ENCODE measurements at places on chromosomes 12 and 14.

GRCh38 chr12:8446642-8447547, 8.9 kb upstream of the CLEC6A start:
- no peak for DNase-seq

DNA sequence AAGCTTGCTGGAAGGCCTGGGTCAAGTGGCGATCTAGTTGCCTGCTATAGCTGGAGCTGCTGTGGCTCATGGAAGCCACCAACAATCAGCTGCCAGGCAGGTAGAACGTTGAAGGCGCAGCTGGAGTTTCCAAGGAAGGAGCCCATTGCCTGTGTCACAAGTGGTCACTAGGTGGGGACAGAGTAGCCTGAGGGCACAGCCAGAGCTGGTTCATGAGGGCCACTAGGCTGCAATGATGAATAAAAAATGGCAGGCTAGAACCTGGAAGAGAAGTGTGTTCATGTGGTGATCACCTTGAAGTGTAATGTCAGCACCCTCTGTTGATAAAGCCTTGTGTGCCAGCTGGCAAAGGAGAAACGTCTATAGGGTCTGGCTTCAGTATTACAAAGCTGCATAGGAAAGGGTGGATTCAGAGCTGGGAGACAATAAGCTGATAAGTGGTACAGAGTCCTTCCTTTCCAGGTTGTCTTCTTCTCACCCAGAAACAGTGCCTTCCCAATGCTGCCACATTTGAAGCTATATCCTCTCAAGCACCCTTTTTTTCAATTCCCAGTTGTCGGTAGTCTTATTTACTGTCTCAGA, 165.8 kb downstream of the EMP1 start:
- DNase-seq: peak; percentile 66

GRCh38 chr12:108176292-108176691, 47.2 kb downstream of the WSCD2 start:
- DNase-seq: no peak

- no peak for DNase-seq
These were observed 4.8 kb downstream of the TGFB3 start for GRCh38 chr14:75976826-75977581.

GRCh38 chr14:90424686-90425372, 28.0 kb downstream of the CALM1 start:
- no peak for DNase-seq

- no peak for DNase-seq
These were observed 19.4 kb downstream of the PIK3C2G start for GRCh38 chr12:18280728-18281127.

DNA sequence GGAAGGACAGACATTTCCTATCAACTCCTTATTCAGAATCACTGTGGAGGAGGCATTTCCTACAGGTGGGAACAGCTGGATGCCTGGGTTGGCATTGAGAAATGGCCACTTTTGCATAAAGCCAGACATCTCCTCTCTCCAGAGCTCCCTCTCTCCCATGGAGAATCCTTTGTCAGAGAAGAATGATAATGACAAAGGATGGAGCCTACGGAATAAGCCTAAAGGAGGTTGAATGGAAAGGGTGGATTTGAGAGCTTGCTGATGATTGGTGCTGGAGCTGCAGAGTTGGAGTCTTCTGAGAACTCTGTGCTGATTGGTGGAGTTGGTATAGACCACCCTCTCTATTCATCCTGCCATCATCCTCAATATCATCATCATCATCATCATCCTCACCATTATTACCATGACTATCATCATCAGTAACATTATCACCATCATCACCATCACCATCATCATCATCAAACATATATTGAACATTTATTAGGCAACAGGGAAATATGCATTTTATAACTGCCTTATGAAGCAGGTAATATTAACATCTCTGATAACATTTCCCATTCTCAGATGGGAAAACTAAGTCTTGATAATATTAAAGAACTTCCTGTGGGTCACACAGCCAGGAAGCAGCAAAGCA, 89.2 kb upstream of the HSPB8 start:
- no peak for DNase-seq

- DNase-seq: no peak
These were observed 20.2 kb downstream of the ADGRD1 start for GRCh38 chr12:130973906-130974305.

DNA sequence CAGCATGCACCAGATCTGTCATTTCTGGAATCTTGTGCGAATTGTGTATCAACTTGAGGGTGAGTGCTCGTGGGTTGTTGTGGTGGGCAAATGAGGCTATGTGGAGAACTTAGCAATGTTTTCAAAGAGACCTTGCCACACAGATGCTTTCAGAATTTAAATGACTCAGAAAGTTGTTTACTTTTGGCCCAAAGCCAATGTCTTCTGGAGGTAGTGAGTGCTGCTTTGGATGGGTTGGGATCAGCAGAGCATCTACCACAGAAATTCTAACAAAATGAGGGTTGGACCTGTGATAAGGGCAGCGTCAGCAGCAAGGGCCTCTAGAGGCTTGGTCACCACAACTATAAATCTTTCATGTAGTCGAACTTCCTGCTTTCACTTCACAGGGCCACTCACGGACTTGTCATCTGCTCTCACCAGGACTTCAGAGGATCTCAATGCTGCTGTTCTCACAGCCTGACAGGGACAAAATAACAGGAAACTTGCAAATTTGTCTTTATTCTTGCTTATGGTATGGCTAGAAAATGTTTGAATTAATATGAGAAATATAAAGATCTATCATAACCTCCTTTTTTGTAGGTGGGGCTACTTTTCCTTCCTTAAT, 111.4 kb downstream of the DACT1 start:
- peak; percentile 71 for DNase-seq

GRCh38 chr12:15268927-15269552, 47.8 kb upstream of the RERG start:
- peak; percentile 63 for DNase-seq

- peak; percentile 55 for DNase-seq
These were observed 2.2 kb downstream of the NPFF start for GRCh38 chr12:53505086-53505485.

DNA sequence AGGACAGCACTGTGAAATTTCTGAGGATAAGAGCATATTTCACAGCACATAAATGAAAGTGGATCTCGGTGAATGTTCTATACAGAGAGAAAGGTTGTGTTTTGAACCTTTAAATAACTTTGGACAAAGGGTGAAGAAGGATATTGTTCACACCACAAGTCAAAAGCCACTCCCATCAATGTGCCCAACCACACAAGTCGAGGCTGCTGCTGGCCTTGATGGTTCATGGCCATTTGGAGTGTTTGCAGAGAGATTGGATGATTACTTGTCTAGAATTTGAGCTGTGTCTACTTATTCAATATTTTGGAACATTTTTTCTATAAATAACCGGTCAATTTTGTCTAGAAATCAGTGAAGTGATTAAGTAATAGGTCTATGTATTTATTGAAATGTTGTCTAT, 121.2 kb downstream of the HMGA2 start:
- DNase-seq: no peak

DNA sequence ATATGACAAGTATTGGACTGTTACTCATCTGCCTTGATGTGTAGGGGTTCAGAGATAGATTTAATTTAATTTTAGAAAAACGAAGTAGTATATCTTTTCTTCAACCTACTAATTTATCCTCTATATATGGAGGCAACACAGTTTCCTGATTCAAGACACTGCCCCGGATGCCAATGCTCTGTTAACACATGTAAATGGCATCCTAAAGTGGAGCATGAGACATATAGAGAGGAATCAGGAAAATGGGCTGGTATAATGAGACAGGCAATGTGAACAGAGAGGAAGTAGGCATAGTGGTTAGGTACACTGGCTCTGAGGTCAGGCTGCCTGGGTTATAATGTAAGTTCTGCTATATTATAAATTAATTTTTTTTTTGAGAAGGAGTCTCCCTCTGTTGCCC, 85.6 kb downstream of the OTOGL start:
- DNase-seq: no peak

DNA sequence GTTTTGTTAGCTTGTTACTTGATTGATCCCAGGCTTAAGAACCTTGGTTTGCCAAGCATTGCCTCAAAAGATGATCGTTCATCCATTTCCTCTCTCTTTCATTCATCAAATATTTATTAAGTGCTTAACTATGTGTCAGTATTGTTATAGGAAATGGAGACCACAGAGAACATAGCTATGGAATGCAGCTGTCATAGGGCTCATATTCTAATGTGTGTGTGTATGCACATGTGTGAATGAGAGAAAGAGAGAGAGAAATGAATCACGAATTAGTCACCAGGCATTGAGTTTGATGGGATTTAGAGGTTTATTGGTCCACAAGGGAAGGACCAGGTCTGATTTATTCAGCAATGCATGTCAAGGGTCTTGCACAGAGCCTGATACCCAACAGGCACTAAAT, 71.0 kb upstream of the FBXO21 start:
- no peak for DNase-seq

DNA sequence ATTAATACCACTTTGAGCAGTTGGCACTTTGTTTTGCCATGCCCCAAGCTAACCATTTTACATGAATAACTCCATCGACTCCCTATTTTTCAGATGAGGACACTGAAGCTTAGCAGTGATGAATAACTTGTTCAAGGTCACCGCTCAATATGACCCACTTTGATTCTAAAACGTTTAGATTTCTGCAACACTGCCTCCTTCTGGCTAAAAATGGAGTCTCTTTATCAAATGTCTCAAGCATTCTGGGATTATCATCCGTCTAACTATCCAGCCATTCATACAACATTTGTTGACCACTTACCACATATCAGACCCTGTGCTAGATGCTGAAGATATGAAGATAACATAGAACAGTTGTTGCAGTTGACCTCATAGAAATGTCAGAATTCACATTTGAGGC, 298.0 kb downstream of the PPFIA2 start:
- no peak for DNase-seq

GRCh38 chr12:58249610-58250009, 308.2 kb downstream of the ATP23 start:
- no peak for DNase-seq

DNA sequence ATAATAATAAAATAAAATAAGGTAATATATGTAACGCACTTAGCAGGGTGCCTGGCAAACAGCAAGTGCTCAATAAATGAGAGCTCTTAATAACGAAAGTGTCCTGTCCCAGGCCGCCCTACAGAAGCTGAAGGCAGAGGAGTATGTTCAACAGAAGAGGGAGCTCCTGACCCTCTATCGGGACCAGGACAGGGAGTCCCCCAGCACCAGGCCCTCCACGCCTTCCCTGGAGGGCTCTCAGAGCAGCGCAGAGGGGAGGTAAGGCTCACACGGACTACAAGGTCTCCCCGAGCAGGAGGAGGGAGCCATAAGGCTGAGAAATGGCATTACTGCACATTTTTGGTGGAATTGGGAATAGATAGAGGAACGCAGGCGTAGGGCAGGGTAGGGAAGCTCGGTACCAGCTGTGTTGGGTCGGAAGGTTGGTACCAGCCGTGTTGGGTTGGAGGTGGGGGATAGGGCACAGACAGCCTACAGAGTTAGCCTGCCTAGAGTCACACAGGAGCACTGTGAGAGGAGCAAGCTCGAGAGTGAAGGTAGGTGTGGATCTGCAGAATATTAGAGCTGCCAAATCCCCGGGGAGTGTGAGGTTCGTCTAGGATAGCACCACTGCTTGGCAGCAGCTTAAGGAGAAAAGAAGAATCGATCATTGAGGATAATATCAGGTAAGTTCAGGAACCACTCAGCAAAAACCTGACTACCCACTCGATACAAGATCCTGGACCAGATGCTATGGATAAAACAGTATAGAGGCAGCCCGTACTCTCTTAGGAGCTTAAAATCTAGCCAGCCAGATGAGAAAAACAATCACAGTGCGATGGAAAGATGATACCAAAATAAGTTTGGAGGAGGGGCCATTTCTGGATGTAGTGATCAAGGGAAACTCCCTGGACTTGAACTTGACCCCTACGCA, 15.3 kb downstream of the TNFRSF1A start:
- DNase-seq: peak; percentile 68

- no peak for DNase-seq
These were observed 230.4 kb downstream of the SPTSSA start for GRCh38 chr14:34231626-34232025.

GRCh38 chr12:53532021-53532420, 24.7 kb upstream of the NPFF start:
- no peak for DNase-seq

- DNase-seq: no peak
These were observed 14.6 kb upstream of the STAB2 start for GRCh38 chr12:103572312-103573045.

DNA sequence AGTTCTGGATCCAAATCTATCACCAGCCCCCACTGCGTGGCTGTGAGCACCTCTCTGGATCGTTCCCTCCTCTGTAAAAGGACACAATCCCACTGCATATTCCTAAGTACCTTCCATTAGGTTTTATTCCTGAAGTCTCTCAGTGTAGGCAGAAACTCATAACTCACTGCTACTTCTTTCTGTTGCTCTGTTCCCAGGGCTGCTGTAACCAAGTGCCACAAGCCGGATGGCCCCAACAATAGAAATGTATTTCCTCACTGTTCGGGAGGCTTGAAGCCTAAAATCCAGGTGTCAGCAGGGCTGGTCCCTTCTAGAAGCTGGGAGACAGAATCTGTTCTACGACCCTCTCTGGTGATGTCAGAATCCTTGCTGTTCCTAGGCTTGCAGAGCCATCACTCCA, 24.9 kb downstream of the FOXN3 start:
- no peak for DNase-seq

DNA sequence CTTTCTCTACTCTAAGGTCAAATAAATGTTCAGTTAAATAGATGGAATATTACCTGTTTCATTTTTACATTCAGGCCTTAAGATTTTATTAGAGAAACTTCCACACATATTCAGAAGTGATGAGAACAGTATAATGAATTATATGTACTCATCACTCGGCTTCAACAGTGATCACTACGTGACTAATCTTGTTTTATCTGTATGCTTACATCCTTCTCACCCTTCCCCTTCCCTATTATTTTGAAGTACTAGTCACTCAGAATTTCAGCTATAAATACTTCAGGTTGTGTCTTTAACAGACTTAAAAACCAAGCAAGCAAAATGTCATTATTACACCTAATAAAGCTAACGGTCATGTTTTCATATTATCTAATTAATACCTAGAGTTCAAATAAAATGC, 34.9 kb downstream of the ETV6 start:
- no peak for DNase-seq
